HS-5 (cell line): ENCODE measurements at places on chromosomes 16 and 17.

- DNase-seq, result no peak
Measured at GRCh38 chr16:79217375-79218011, 383.0 kb downstream of the MAF start.

DNA sequence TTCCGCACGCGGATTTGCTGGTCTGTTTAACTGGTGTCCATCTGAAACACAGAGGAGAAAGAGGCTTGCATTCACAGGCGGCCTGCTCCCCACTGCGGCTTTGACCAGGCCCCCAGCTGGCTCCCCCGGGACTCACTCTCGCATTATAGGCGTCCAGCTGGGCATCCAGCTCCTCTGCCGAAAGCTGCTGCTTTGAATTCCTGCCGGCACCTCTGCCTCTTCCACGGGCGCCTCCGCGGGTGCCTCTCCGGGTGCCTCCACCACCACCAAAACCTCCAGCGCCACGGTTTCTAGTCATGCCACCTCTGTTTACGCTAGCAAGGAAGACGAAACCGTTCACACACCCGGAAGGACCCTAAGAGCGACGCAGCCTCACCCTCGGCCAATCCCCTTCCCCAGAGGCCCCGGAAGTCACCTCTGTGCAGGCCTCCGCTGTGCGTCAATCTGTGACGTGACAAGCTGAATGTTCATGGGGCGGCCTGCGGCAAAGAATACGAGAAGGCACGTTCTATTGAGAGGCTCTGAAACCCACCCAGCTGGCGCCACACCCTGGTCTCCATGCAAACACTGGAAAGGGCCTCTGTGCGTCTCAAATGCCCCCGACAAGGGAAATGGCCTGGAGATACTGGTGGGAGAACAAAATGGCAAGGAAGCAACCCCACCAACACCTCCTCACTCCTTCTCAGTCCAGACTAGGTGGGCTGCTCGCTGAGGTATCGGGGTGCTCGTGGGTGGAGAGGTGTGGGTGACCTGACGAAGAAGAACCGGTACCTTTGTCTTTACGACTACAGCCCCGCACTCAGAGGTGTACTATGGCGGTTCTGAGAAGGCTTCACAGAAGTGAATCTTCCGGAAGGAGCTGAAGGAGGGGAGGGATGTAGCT, 3.0 kb downstream of the ALYREF start:
- DNase-seq, result no peak

GRCh38 chr17:6413065-6413464, 21.9 kb downstream of the AIPL1 start:
- DNase-seq, result peak; percentile 19

- no peak for DNase-seq
Measured at GRCh38 chr17:71084219-71084618, 914.9 kb downstream of the KCNJ2 start.

DNA sequence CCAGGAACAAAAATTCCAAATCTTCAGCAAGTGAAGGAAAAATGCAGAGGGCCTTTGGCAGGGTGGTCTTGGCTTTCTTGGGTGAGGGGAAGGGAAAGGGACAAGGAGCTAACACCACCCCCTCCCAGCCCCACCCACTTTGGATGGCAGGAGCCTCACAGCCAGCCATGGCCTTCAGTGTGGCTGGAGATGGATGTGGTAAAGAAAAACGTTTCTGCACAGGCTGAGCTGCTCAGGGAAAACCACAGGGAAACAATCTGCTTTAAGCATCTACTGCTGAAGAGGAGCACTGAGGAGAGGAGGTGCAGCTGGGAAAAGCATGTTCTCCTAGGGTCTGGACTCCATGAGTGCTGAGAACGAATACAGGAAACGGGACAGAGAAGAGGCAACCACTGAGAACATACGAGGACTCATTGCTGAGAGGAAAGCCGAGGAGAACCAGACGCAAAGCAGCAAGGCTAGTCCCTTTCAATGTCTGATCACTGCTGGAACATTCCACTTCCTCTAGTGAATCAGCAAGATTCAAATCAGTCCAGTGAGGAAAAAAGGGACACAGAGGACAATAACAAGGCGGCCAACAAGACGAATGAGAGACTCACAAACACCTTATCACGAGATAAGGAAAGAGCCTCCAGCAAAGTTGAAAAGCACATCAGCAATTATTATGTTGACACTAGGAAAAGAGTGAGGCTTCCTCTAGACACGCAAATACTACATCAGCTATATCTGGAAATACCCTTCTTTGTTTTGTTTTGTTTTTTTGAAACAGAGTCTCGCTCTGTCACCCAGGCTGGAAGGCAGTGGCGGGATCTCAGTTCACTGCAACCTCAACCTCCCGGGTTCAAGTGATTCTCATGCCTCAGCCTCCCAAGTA, 41.7 kb downstream of the ZZEF1 start:
- DNase-seq, result no peak

DNA sequence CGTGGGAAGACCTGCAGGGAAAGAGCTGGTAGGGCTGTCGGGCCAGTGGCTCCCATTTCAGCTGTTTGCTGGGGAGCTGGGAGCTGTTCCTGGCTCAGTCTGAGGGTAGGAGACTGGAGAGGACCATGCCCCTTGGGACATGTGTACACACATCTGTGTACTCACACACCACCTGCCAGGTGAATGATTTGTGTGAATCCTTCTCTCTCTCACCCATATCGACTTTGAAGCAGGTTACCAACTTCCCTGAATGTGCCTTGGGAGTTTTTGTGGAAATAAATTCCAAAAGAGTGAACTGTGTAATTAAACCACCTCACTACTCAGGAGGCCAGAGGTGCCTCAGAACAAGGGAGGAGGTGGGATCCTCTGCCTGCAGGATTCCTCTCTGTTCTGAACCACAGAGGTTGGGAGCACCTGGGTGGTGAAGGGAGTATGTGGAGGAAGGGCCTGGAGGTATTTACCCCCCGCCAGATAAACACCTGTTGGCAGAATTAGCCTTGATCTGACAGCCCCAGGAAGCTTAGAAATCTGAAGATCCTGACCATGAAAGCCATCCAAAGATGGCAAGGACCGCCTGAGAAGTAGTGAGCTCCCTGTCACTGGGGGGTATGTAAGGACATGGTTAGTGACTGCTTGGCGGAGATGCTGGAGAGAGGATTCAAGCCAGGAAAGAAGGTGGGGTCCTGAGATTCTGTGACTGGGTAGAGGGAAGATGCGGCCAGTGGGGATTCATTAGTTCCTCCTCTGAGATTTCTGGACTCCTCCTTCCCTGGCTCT, 3.3 kb downstream of the ABCC3 start:
- no peak for DNase-seq

DNA sequence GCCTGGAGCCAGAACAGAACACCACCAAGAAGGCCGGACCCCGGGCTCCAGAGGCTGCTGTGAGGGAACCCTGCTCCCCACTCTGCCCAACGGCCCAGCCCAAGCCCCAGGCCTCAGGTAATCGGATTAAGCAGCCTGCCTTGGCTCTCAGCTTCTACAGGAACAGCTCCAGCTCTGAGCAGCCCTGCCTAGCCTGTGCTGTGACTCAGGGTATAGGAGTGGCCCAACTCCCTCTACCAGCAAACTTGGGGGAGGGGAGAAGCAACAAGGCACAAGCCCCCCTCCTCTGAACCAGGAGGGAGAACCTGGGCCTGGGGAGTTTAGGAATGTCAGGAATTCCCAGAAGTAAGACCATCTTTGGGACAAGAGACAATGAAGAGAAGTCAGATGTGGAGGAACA, 849 bp upstream of the SOX15 start:
- no peak for DNase-seq

DNA sequence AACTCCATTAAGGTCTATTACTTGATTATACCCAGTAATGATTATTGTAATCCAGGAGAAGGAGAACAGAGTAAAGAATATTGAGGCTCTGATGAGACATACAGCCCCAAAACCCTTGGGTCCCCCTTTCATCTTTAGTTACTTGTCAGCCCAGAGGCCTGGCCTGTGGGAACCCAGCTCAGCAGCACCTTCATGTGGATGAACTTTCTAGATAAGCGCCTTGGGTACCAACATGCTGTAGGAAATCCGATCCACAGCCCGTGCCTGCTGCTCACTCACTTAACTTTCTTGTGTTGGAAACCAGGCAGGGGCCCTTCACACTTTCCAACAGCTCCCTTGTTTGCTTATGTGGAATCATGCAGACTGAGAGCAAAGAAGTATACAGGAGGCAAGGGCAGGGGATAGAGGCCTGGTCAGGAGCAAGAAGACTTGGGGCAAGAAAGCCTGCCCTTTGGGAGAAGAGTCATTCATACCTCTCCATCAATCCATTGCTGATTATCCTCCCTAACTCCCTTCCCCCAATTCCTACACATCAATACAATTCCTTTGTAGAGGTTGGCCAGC, 64.0 kb upstream of the SOX9 start:
- DNase-seq, result no peak

DNA sequence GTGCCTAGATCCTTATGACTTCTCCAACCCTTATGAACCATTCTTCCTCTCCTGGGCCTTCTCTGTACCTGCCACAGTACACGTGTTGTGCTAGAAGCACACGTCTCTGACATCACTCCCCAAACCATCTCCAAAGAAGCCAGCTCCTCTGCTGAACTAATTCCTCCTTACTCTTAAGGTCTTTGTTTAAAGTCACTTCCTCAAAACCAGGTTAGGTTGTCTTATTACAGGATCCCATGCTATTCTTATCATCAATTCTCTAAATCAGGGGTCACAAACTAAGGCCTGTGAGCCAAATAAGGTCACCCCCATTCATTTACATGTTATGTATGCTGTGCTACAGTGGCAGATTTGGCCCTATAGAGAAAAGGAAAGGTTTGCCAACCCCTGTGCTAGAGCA, 4.0 kb downstream of the SUPT6H start:
- DNase-seq, result no peak

- DNase-seq, result no peak
Measured at GRCh38 chr16:85202051-85202601, 89.9 kb upstream of the CIBAR2 start.

DNA sequence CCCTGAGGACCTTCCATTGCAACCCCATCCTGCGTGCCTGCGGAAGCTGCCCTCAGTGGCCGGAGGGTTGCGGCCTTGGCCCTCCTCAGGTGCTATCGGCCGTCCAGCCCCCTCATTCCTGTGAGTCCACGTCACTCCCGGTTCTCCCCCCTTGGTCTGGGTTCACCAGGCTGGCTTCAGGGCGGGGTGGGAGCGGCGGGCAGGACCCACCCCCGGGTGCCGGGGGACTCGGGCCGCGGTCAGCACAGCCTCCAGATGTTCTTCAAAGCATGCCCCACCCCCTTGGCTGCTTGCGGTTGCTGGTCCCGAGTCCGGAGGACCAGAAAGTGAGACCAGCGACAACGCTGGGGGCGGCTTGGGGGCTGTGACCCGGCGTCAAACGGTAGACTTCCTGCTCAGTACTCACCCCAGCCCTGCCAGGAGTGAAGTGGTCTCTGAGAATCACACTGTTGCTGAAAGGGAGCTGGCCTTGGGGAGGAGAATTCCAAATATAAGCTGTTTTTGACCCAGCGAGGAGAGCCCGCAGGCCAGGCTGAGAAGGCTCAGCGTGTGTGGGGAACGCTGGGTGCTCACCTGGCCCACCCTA, 4.5 kb downstream of the ZNF469 start:
- no peak for DNase-seq
